ENCODE measurements at places on chromosomes 13 and 19. TPM values are rescaled to one million over a fixed set of nuclear protein-coding genes. Genes with fewer than 3 reads are reported as not detected.

Gene KLK6
- total RNA-seq = 73.7 TPM

Gene AXL
- total RNA-seq = 172 TPM

Gene MRPL57
- total RNA-seq = 56.4 TPM

Gene SULT2A1
- not detected for total RNA-seq

Gene ADGRE3
- total RNA-seq = not detected

Gene WDR87
- not detected for total RNA-seq

Gene LMTK3
- total RNA-seq = 8.3 TPM

GRCh38 chr19:547117-547516 is 3.3 kb downstream of the GZMM start:
- DNase-seq = no peak

DNA sequence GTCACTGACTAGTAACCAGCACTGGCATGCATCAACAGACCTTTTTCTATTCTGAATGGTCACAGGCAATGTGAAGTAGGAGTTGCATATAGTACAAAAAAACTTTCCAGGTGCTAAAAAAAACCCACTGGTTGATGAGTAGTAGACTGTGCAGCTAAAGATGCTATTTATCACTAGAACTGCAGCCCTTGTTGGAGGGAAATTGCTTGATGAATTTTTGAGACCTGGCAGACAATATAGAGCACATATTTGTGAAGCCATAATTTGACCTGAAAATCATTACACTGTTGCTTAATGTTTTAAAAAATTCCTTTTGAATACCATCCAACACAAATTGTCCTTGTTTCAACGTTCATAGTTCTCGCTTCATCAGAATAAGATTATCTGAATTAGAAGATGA is 441.0 kb downstream of the KLF12 start:
- DNase-seq = no peak

DNA sequence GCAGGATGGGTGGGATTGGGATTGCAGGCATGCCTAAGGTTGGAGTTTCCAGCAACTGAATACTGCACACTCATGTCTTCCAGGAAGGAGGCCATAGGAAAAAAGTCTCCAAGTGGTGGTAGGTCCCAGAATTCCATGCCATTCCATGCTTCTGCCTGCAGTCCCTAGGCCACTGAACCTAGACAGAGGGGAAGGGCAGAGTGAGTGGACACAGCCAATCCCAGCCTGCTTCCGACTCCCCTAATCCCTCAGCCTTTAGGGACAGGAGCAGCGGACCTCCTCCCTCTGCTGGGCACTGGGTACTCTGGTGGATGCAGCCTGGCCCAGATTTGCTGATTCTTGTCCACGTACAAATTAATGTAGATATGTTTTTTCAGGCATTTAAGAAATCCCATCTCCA is 17.0 kb downstream of the VSTM2B start:
- no peak for DNase-seq

GRCh38 chr13:33352041-33352440 is 66.5 kb upstream of the STARD13 start:
- no peak for DNase-seq

DNA sequence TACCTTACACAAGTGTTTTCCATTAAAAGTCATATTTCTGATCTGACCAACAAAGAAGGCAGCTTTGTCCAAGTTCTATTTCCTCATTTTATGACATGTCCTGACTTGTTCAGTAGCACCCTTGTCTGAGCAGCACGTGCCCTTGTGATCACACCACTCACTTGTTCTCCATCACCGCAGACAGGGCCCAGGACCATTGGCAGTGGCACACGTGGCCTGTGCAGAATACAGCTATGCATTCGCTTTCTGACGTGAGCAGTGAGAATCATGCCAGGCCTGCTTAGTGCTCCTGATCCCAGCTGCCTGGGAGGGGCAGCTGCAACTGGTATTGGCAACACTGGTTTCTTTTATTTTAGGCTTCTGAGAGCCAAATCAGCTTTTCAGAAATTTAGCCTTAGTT is 134.2 kb downstream of the FRY start:
- DNase-seq = no peak

DNA sequence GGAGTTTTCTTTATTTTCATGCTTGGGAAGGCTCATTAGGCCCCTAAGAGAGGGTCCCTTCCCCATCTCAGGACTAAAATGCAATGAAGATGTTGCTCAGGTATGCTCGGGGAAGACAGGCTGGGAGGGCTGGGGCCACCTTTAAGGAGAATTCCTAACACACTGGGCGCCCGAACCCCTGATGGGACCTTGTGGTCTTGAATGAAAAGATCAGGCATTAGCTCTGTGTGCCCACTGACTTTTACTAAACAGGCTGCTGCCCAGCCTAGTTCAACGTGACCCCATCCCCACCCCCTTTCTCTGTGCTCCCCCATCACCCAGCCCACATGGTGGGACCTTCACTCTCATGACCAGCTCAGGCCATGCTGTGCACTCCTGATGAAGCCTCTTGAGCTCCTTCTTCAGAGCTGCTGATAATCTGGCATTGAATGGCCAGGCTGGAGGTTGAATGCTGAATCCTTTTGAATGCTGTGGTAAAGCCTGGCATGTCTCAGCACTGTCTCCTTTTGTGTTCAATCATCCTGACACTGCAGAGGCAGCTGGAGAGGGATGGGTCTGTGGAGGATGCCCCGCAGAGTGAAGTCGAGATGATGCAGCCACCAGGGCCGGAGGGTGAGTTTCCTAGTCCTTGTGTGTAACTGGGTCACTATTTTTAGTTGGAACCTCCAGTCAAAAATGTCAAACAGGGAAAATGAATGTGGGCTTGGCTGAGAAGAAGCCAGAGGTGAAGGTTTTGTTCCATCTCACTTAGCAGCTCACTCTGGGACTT is 209.1 kb downstream of the UQCRFS1 start:
- DNase-seq = no peak

- peak; percentile 94 for DNase-seq
These were observed 10.3 kb downstream of the ACTN4 start for GRCh38 chr19:38657633-38658222.

DNA sequence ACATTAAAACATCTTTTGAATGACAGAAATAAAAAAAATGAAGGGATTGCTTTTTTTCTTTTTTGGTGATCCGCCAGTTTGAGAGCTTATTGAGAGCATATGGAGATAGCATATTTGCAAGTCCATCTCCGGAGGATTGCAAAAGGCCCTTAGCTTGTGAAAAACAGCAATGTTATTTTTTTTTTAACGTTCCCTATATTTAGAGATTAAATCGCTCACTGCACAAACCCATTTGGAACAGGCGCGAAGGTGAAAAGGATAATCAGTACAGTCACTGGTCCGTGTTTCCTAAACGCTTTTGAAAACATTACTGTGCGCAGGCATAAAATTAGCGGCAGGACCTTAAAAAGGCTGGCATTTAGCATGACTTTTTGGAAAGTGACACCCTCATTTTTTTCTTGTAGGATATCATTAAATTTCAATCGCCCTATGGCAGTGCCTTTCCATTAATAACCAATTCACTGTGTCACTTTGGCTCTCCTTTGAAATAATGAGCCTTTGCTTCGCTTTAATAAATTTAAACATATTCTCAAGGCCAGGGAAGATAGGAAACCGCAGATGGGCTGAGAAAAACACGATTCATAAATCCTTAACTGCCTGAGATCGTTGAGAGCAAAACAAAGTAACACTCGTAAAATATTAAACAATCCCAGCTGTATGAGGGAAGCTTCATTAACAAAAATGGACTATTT is 342.2 kb downstream of the DACH1 start:
- no peak for DNase-seq

DNA sequence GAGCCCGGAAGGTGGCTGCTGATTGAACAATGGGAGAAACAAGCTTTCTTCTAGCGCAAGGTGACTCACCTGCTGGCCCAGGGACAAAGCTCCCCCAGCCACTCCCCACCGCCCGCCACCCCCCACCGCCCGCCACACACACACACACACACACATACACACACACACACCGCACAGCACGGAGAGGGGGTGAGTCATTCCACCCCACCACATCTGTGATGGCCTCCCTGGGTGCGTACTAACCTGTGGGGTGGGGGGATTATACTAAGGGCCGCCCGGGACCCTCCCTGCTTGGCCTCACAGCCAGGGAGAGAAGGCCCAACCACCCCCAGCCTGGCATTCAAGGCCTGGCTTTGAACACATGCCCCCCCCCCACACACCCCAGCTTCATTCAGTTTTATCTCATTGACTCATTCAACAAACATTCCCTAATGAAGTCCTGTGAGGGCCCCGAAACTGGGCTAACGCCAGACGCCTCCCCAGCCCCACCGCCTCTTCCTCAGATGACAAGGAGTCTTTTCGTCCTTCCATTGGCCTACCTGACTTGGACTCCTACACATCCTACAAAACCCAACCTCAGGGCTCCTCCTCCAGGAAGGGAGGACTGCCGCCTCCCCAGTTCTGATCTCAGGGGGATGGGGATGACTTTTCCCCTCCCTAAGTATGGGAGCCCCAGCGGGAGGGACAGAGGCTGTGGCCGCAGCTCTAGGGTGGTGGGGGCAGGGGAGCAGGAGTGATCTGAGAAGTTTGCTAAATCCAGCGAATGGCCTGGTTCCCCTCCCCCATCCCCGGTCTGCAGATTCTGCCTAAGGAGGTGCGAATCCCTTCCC is 5.8 kb upstream of the ONECUT3 start:
- peak; percentile 97 for DNase-seq

DNA sequence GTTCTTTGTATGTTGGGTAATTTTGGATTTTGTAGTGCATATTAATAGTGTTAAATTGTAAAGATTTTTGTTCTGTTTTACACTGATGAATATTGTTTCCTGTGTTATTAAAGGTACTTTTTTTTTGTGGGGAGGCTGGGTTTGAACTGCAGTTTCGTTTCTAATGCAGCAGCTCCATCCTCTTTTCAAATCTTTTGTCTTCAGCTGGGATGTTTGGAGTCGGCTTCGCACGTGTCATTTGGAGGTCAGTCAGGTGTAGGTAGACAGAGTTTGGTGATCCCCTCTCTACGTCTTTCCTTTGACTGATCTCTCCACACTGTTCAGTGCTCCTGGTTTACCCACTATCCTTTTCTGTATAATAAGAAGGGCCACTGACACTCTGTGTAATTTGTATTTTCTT is 30.3 kb downstream of the TDRD3 start:
- DNase-seq = no peak

DNA sequence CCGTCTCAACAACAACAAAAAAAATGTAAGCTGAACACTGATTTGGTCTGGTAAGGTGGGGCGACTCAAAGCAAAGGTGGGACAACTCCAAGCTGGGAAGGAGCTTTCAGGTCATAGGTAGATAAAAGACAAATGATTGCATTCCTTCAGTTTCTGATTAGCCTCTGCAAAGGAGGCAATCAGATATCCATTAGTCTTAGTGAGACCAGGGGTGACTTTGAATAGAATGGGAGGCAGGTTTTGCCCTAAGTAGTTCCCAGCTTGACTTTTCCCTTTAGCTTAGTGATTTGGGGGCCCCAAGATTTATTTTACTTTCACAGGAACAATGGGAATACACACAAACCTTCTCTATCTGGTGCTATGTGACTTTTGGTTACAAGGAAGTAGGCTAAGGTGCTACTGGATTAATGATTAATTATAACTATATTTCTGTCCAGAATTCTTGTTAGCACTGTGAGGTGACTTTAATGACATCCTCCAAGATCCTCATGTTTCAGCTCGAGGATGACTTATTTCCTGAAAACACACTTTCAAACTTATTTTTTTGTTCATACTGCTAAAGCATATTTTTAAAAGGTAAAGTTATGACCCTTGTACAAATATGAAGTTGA is 10.6 kb upstream of the MTRF1 start:
- peak; percentile 9 for DNase-seq

DNA sequence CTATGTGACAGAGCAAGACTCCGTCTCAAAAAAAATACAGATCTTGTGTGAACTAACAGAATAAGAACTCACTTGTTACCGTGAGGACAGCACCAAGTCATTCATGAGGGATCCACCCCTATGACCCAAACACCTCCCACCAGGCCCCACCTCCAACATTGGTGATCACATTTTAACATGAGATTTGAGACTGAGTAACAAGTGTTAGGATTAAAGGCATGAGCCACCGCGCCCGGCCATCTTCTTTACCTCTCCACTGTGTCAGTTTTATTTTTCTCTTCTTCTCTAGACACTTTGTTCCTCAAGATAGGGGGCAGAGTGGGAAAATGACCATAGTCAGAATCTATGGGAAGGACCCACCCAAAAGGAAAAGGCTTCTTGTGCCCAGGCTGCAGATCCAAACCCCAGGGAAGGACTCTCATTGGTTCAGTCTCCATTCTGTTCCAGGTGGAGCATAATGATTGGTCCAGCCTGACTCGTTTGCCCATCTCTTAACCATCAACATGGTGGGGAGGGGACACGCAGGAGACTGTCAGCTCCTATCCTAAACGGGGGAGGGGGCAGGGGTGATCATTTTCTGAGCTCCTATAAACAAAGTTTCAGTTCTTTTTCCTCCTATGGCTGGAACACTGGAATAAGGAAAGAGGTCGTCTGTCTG is 1.3 kb upstream of the CALM3 start:
- no peak for DNase-seq

GRCh38 chr19:46978171-46978869 is 41.3 kb upstream of the NPAS1 start:
- no peak for DNase-seq

GRCh38 chr19:4583961-4584669 is 24.6 kb upstream of the SEMA6B start:
- DNase-seq = peak; percentile 36

DNA sequence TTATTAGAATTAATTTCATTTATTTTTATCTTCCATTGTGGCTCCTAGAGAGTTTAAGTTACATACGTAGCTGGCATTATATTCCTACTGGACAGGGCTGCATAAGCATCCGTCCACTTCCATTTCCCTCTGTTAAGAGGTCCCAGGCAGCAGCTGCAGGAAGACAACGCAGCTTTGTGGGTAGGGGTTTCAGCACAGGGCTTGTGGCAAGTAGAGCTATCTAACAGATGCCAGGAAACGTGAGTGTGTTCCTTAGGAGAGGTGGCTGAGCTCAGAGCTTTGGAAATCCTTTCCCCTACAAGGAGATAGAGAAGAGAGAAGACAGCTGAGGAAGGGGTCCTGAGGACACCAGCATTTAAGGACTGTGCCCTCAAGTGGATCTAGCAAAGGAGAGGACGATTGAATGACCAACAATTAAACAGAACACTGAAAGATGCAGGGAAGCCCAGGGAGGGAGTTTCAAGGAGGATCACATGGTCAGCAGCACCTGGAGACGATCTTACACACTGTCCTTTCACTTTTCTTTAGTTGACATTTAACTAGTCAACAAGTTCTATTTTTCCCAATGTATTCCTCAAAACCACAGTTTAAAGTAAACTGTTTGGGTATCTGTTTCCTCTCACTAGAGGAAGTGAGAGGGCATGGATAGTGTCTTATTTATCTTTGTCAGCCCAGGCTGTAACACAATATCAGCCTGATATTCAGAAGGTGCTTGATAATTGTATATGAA is 2.3 kb upstream of the N4BP2L1 start:
- DNase-seq = no peak

DNA sequence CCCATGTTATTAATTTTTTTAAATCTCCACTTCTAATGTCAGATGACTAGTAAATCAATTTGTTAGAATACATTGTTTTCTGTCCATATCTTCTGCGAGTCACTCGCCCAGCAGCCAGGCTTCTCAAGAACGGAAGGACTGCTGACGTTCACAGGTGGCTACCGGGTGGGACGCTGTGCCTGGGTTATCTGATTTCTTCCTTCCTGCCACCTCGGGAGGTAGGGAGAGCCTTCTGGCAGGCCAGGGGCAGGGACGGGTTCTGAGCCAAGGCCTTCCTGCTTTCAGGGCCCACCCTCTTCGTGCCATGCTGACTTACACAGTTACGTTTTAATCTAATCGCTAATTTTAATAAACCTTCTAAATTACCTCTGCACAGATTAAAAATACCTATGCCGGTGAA is 7.9 kb upstream of the C1QTNF9 start:
- DNase-seq = no peak

Measured in PC-3 (cell line).